ENCODE measurements at places on chromosomes 6 and 20.

DNA sequence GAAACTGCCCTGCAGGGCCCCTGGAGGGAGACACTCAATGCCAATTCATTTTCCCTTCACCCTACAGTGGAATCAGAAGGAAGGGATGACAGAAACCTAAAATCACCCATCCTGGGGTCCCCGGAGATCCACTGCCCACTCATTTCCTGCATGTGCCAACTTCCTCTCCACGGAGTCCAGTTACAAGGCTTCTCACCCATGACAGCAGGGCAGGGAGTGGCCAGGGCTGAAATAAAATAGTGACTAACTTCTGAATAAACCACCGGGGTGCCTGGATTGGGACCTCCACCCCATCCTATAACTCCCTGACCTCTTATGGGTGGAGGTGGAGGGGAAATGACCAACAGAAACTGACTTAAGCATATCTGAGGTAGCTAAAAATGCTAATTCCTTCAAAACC is 362.3 kb downstream of the MAFB start:
- DNase-seq, result no peak

DNA sequence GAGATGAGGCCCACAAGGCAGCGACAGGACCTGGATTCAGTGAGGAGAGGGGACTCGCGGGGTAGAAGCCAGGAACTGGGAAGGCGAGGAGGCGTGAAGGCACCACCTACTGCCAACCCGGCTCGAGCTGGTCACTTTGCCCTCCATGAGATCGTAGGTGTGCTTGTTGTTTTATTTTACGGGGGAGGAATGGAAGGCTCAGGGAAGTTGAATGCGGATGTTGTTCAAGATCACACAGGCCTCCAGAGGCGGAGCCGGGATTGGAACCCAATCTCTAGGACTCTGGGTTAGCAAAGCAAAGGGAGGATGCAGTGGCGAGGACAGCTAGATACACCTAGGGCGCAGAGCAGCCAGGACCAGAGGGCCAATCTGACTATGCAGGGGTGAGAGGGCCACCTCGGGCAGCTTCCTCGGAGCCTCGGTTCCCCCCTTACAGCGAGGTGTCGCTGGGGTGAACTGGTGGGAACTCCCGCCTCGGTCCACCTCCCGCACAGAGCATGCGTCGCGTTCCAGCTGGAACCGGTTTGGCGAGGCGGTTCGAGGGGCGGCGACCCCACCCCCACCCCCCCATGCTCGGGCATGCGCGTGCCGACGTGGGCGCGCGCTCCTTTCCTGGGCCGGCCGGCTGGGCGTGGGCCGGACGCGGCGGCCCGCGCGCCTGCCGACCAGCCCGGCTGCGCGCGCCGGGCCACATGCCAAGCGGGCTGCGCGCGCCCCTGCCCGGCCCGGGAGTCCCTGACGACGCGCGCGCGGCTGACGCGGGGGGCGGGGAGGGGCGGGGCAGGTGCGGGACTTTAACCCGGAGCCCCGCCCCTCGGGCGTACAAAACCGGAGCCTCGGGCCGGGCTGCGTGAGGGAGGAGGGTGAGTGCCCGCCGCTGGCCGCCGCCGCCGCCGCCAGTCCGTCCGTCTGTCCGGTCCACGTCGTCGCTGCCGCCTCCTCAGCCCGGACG is 80.4 kb upstream of the MYL9 start:
- DNase-seq, result peak; percentile 88

DNA sequence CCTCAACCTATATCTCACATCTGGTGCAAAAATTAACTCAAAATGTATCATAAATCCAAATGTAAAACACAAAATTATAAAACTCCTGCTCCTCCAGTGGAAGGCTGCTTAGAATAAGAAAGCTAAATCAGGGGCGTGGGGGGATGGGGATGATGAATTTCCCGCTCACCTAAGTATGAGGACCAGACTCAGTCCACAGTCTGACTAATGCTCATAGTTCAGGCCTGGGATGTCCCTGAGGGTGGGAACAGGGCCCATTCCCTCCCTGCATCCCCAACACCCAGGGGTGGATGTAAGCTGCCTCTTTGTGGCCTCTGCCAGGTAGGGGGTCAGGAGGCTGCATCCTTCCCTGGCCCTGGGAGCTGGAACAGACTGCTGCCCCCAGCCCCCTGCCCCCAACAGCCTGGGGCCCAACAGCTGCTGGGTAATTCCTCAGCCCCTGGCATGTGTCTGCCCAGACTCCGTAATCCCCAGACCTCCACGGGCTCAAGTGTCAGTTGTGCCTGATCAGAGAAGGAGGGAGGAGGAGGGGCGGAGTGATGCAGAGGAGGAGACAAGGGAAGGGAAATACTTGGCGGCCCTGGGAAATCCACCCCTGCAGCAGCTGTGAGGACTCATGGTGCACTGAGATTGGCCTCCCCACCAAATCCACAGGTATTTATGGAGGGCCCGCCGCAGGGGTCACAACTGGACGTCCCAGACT is 224.5 kb downstream of the PREX1 start:
- no peak for DNase-seq

DNA sequence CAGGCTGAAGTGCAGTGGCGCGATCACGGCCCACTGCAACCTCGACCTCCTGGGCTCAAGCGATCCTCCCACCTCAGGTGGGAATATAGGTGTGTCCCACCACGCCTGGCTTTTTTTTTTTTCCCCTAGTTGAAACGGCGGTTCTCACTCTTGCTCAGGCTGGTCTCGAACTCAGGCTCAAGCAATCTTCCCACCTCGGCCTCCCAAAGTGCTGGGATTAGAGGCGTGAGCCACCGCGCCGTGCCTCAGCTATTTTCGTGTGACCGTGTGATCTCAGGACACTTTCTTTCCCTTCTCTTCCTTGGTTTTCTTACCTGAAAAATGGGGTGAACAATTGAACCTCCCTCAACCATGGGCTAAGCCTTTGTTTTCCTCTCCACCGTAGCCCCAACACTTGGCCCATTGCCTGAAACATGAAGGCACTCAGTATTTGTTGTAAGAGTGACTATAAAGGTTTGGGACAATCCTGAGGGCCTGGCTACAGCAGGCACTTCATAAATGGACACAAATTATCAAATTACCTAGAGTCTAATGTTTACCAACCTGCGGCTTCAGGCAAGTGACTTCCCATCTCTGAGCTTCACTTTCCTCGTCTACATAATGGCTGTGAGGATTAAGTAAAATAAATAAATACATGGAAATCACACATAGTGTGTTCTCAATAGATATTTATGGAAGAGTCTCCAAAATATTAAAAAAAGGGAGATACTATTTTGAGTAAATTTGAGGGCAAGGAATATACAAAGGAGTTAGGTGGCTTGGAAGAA is 31.4 kb upstream of the ID1 start:
- DNase-seq, result no peak

- no peak for DNase-seq
These were observed 56.0 kb downstream of the APCDD1L start for GRCh38 chr20:58459058-58459750.

GRCh38 chr20:4592316-4593148 is 129.2 kb upstream of the PRND start:
- peak; percentile 37 for DNase-seq

- no peak for DNase-seq
These were observed 2.1 kb upstream of the TIAM2 start for GRCh38 chr6:154993026-154993425.

- no peak for DNase-seq
These were observed 46.3 kb upstream of the SCML4 start for GRCh38 chr6:107870381-107870780.

GRCh38 chr6:13908955-13909381 is 15.8 kb upstream of the RNF182 start:
- peak; percentile 24 for DNase-seq

DNA sequence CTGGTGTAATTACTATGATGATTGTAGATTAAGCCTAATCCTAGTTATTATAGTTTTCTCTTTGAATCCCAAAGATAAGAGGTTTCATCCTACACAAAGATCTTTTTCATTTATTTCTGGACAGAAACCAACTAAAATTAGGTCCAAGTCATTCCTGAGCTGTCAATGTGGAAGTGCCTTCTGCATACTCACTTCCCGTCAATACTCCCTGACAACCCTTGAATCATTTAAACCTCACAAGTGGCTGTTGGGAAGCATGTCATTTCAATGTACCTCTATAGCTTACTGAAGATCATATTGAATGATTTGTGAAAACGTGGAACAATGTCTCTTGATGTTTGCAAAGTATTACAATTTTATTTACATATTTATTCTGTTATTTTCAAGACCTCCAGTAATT is 274.1 kb downstream of the HACE1 start:
- DNase-seq, result no peak

GRCh38 chr6:41155132-41155805 is 1.1 kb upstream of the TREML1 start:
- no peak for DNase-seq

DNA sequence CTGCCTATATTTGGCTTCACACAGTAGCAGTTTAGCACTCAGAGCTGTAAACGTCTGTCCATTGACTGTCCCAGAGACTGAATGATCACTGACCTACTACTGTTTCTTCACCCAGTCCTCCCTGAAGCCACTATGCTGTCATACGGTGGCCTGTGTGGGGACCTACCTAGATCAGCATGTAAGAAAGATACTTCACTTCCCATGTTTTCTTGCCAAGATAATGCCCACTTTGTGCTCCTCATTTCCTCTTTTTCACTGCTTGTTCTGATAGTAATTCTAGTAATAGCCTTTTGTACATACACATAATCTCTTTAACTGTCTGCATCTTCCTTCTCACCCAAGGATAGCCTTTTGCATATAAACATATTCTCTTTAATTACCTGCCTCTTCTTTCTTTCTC is 109.9 kb upstream of the TIAM2 start:
- no peak for DNase-seq

- no peak for DNase-seq
These were observed 665 bp downstream of the RRAGD start for GRCh38 chr6:89411145-89412070.

GRCh38 chr6:20274137-20274536 is 61.9 kb upstream of the MBOAT1 start:
- DNase-seq, result no peak

DNA sequence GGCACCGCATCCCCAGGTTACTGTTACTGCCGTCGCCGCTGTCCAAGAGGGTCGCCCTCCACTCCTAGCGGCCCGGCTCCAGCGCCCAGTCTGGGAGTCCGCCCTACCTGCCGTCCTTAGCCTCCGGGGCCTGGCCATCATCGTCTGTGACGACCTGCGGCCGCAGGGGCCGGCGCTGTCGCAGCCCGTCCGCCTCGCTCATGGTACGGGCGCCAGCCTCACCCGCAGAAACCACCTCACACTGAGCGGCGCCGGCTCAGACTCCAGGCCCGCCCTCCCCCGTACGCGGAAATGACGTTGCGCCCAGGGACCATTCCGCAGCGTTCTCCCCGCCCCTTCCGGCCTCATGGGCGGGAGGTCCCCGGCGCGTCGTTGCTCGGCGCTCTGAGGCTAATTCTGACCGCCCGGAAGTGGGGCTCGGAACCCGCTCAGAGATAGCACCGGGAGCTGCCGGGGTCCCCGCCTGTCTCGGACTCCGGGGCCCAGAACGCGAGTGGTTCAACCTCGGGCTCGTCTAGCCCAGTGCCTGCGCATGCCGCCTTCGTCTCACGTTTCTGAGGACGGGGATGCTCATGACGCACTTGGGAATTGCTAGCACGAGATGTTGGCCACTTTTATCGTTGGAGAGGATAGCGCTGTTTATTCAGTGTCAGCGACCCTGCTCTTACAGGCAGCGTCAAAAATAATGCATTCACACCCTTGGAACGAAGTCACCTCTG is at the start of gene APMAP:
Gene APMAP, minus strand, starts transcription at position 265 of the 719 bp plus-strand sequence. Its CDS starts 63 bp downstream, at position 202.
- peak; percentile 98 for DNase-seq

- no peak for DNase-seq
These were observed 257.8 kb downstream of the BTBD3 start for GRCh38 chr20:12175538-12175937.

DNA sequence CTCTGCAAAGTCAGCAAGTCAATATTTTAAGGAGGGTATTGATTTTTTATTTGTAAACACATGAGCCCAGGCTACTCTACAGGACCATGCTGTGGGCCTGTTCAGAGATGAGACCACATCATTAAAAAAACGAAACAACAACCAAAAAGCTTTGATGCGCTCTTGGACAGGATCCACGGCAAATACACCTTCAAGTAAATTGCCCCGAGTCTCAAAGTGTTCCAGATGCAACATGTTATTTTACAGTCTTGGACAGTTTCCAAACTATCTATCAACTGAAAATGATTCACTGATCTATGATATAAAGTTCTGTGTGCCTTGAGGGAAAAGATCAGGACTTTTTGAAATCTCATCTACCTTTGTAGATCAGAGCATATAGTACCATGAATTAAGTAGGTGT is 25.8 kb upstream of the CARMIL1 start:
- DNase-seq, result no peak

DNA sequence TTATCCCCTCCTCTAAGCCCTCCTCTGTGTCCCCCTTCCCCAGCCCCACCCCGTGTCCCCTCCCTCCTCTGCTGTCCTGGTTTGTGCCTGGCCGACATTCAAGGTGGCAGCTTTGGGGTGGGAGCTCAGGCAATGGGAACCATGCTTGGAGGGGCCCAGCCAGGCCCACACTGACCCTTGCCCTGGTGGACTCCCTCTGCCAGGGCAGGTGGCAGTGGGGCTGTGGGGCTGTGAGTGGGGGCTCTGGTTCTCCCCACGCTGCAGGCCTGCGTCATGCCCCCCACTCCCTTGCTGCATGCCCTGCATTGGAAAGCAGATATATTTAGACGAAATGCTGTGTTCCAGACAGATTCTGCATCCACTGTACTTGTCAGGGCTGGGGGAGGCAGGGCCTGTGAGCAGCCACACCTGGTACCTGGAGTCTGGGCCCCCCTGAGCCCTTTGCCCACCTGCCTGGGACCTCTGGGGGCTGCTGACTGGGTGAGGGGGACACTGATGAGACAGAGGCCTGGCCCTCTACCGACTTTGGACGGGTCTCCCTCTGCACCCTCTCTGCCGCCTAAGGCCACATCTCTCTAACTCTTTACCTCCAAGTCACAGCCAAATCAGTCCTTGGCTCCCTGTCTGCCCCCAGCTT is 14.2 kb downstream of the DLGAP4 start:
- DNase-seq, result no peak

GRCh38 chr20:61661025-61661424 is 404.7 kb downstream of the TAF4 start:
- DNase-seq, result no peak

GRCh38 chr20:12098421-12098820 is 180.7 kb downstream of the BTBD3 start:
- DNase-seq, result no peak

DNA sequence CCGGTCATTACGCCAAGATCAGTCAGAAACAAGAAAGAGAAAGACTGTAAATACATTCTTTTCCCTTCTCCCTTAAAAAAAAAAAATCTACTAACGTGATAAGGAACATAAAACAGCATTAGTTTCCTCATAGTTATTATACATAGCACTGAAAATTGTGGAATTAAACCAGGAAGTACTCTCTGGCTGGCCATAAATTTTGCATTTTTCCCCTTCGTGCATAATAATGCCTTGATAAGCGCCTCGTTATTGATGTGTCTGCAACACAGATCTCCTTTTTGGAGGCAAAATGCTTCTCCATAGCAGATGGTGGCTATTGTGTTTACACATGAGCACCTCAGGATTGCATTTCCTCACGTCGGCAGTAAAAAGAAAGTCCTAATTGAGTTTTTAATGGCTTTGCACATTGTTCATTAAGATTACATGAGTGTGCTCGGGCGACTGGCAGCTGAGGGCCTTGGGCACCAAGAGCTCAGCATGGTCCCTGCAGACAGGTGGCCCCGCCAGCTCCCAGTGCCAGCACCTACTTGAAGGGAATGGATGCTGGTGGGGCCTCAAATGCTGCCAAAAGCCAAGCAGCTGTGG is 394.5 kb downstream of the PTPRT start:
- no peak for DNase-seq

All from activated T-cell treated with anti-CD3 and anti-CD28 coated beads for 4 hours (primary cell).